ENCODE measurements at places on chromosomes 4 and X. TPM values are rescaled to one million over a fixed set of nuclear protein-coding genes. Genes with fewer than 3 reads are reported as not detected.
A peak's percentile ranks its signal among the peaks of the same experiment; 100 is the strongest.

GRCh38 chr4:114603497-114603896 lies 4.9 kb downstream of the UGT8 start:
- H3K4me1 ChIP-seq = peaks cover 5% of the 10 kb centered on the region
- H3K27me3 ChIP-seq = peaks cover 5% of the 10 kb centered on the region
- no peak overlapping the region for H3K4me3 ChIP-seq
- no peaks in the 10 kb centered on the region for H3K36me3 ChIP-seq

GRCh38 chr4:83617371-83618035 lies 81.6 kb downstream of the GPAT3 start:
- H3K4me1 ChIP-seq = peaks cover 25% of the 10 kb centered on the region
- H3K4me3 ChIP-seq = no peak overlapping the region
- H3K36me3 ChIP-seq = no peaks in the 10 kb centered on the region
- no peak for DNase-seq

DNA sequence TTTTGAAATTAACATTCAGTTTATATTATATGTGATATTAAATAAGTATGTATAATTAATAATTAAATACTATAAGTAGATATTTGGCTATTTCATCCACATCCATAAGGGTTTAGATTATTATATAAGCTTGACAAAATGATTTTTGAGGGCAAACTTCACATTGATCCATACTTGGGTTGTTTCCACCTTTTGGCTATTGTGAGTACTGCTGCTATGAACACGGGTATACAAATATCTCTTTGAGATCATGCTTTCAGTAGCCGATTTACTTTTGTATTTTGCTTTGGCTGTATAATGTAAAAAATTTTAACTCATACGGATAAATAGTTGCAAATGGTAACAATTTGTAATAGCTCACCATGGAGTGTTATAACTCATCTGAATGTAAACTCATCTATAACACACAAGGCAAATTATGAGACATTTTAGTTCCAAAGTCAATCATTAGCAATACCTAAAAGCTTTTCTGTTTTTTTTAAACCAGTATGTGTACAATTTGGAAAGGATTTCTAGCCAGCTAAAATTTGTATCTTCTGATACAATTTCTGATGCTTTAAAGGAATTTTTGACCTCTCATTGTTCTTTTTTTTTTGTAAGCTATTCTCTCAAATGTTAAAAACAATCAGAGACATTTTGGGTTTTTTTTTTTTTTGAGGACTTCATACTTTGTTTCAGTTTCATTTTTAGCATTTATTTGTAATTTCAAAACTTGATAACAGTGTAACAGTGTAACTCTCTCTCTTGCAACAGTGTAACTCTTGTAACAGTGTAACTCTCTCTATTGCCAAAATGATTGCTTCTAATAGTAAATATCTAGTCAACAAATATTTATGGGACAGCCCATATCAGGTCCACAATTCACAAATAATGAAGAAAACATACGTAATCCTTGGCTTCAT lies 51.8 kb upstream of the ARX start:
- H3K4me3 ChIP-seq = no peak overlapping the region
- no peak for DNase-seq
- H3K4me1 ChIP-seq = no peaks in the 10 kb centered on the region
- no peaks in the 10 kb centered on the region for H3K36me3 ChIP-seq
- H3K27ac ChIP-seq = no peak overlapping the region

DNA sequence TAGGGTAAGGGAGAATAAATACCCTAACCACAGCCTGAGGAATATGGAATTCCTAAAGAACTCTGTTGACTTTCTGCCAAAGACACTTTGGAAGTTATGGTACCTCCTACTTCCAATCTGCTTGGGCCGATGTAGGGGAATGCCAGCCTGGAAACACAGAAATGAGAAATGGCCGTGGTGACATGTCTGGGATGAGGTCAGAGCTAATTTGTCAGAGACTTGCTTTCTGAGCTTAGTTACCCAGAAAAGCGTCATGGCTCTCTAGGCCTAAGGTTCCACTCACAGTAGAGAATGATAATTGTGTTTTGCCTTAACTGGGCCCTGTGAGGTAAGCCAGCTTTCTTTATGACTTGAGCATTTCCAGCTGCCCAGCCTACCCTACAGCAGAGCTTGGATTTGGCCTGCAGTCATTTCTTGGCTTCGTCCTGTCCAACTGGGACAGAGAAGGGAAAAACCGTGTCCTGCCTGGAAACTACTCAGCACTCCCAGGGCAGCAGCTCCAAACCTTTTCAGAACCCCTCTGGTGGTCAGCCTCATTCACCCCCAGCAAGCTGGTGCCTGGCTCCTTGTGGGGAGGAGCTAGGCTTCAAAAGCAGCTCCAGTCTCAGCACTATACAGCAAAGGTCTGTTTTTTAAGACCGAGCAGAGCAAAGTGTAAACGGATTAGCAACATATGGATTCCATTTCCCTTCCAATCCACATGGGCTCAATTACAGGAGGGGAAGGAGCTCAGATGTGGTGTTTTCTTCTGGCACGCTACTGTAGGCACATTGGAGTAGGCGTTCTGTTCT lies 92.3 kb downstream of the RLIM start:
- DNase-seq = peak; percentile 81
- H3K4me3 ChIP-seq = no peak overlapping the region
- peaks cover 7% of the 10 kb centered on the region for H3K4me1 ChIP-seq
- H3K27me3 ChIP-seq = no peaks in the 10 kb centered on the region
- H3K36me3 ChIP-seq = no peaks in the 10 kb centered on the region
- H3K27ac ChIP-seq = no peak overlapping the region

- H3K27me3 ChIP-seq = no peaks in the 10 kb centered on the region
- H3K36me3 ChIP-seq = no peaks in the 10 kb centered on the region
- H3K27ac ChIP-seq = no peak overlapping the region
- no peaks in the 10 kb centered on the region for H3K4me1 ChIP-seq
- no peak for DNase-seq
- H3K4me3 ChIP-seq = no peak overlapping the region
Observed at GRCh38 chr4:25872851-25873631, 10.3 kb upstream of the SEL1L3 start.

DNA sequence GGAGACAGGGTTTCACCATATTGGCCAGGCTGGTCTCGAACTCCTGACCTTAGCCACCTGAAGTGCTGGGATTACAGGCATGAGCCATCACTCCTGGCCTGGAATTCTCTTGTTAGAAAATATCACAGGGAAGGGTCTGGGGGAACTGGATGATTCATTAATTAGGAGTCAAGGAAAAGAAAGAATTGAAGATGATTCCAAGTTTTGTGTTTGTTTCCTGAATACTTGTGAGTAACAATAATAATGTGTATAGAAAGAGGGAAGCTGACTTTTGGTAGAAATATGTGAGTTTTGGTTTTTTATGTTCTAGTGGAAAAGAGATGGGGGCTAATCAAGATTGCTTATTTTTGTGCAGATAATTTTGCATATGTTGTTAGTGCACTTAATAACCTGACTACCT lies 77.3 kb upstream of the CLNK start:
- no peaks in the 10 kb centered on the region for H3K36me3 ChIP-seq
- no peak overlapping the region for H3K27ac ChIP-seq
- H3K27me3 ChIP-seq = no peaks in the 10 kb centered on the region
- DNase-seq = no peak
- H3K4me1 ChIP-seq = peaks cover 8% of the 10 kb centered on the region

- H3K36me3 ChIP-seq = no peaks in the 10 kb centered on the region
- no peak overlapping the region for H3K27ac ChIP-seq
- H3K4me1 ChIP-seq = no peaks in the 10 kb centered on the region
- peaks cover 47% of the 10 kb centered on the region for H3K27me3 ChIP-seq
Observed at GRCh38 chr4:8725071-8725841, 132.7 kb downstream of the CPZ start.

DNA sequence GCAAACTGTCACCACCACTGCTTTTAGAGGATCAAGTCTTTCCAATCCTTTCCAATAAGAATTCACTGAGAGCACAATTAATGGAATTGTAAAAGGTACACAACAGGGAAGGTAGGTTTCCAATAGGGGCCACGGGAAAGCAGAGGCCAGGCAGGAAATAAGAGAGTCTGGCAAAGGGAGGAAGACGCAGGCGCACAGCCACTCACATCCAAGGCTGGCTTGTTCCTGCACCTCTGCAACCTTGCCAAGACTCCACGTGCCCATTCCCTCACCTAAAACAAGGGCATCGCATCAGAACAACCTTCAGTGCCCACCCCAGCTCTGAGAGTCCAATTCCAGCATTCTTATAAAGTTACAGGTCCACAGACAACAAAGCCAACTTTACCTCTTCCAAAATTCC lies 81.2 kb downstream of the AFAP1 start:
- no peak overlapping the region for H3K4me3 ChIP-seq
- peak overlapping the region; percentile 74 for H3K27ac ChIP-seq
- peaks cover 72% of the 10 kb centered on the region for H3K4me1 ChIP-seq
- H3K27me3 ChIP-seq = no peaks in the 10 kb centered on the region
- peak; percentile 60 for DNase-seq

GRCh38 chrX:39065051-39065871 lies 264.0 kb downstream of the MID1IP1 start:
- no peaks in the 10 kb centered on the region for H3K36me3 ChIP-seq
- H3K27ac ChIP-seq = peak overlapping the region; percentile 55
- DNase-seq = no peak
- H3K27me3 ChIP-seq = no peaks in the 10 kb centered on the region
- H3K4me1 ChIP-seq = no peaks in the 10 kb centered on the region
- H3K4me3 ChIP-seq = no peak overlapping the region

DNA sequence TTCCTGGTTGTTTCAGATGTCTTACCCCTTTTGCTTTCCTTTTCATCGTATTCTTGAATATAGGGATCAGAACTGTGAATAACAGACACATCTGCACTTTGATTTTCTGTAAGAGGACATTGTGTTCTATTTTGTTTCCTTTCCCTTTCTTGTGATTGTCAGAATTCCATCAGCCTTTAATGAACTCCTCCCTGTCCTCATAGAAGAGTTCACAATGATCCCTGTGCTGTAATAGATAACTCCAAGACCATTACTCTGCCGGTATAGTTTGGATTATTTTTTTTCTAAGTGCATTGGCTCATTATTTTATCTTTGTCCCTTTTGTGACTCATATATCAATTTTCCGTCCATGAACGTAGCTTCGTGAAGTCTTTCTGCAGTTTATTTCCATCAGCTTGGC lies 59.7 kb upstream of the PRDM8 start:
- no peak for DNase-seq
- H3K36me3 ChIP-seq = no peaks in the 10 kb centered on the region
- no peaks in the 10 kb centered on the region for H3K4me1 ChIP-seq
- H3K27me3 ChIP-seq = no peaks in the 10 kb centered on the region
- no peak overlapping the region for H3K4me3 ChIP-seq

DNA sequence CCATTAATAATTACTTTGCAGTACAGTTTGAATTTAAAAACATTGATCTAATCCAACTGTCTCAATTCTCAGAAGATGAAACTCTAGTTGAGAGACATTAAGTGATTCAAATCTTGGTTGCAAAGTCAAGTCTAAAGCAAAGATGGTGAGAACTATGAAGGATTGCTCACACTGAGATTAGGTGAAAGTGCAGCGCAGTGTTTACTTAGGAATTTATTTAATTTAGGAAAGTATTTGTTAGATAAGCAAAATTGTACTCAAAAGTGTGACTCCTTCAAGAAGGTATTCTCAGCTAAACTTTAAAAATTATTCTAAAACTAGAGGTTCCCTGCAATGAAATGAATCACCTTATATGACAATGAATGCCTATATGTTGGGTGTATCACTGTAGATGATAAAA lies 454.9 kb downstream of the PDGFC start:
- H3K36me3 ChIP-seq = no peaks in the 10 kb centered on the region
- no peaks in the 10 kb centered on the region for H3K27me3 ChIP-seq
- no peak overlapping the region for H3K4me3 ChIP-seq
- no peak for DNase-seq
- no peak overlapping the region for H3K27ac ChIP-seq

DNA sequence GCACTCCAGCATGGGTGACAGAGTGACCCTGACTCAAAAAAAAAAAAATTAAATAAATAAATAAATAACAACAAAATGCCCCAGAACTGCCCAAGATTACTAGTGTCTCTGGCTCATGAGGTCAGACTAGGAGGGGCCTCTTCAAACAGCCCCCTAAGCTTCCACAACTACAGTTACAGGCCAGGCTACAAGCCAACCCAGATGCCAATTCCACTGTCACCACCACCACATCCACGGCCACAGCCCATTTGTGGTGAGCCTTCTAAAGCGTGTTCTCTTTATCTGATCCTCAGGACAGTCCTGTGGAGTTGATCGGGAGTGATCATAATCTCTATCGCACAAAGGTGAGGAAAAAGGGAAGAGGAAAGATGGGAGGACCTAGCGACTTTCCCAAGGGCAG lies 36.6 kb downstream of the IGFBP7 start:
- DNase-seq = no peak
- H3K27me3 ChIP-seq = no peaks in the 10 kb centered on the region
- peak overlapping the region; percentile 44 for H3K27ac ChIP-seq
- H3K4me3 ChIP-seq = no peak overlapping the region
- no peaks in the 10 kb centered on the region for H3K36me3 ChIP-seq

DNA sequence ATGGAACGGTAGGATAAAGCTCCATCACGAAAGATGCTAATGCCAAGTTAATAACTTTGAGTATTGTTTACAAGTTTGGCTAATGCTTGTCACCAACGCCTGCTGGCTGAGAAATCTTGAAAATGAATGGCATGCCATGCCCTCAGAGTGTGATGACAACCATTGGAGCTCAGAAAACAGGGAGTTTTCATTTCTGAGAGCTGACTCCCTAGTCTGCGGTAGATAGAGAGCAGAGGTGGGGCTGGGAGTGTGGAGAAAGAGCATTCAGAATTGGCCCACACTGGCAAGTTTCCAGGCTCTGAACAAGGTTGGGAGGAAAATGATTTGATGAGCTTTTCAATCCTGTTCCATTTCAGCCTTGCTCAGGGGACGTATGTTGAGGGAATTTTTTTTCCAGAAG lies 183.9 kb downstream of the CPEB2 start:
- no peaks in the 10 kb centered on the region for H3K4me1 ChIP-seq
- H3K4me3 ChIP-seq = no peak overlapping the region
- H3K27me3 ChIP-seq = no peaks in the 10 kb centered on the region

DNA sequence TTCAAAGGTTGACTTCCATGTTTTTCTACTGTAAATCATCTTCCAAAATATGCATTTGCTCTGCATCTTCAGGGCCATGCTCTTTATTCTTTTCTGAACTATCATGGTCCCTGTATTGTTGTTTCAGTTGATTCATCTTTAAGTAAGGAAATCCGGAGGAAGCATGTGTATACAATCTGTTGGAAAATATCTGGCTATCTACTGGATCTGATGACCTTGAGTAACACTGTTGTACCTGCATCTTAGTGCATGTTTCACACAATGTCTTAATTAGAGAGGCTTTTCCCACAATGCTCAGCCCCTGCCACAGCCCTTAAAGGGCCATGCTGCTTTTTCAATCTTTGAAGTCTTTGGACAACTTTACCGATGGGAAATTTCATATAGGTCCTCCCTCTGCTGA lies 61.8 kb upstream of the SH3RF1 start:
- no peak overlapping the region for H3K4me3 ChIP-seq
- no peak for DNase-seq

The ZNF330 gene
- 37.1 TPM for total RNA-seq

The SPANXA1 gene
- total RNA-seq = not detected

The SLC30A9 gene
- 41.0 TPM for total RNA-seq

The KIT gene
- total RNA-seq = 48.9 TPM

The POF1B gene
- 1.8 TPM for total RNA-seq

Measured in sigmoid colon (tissue), 7 donors.